CD4-positive, alpha-beta T cell treated with Interleukin-21 for 1 hour (primary cell): ENCODE measurements at places on chromosomes 2 and 18.

DNA sequence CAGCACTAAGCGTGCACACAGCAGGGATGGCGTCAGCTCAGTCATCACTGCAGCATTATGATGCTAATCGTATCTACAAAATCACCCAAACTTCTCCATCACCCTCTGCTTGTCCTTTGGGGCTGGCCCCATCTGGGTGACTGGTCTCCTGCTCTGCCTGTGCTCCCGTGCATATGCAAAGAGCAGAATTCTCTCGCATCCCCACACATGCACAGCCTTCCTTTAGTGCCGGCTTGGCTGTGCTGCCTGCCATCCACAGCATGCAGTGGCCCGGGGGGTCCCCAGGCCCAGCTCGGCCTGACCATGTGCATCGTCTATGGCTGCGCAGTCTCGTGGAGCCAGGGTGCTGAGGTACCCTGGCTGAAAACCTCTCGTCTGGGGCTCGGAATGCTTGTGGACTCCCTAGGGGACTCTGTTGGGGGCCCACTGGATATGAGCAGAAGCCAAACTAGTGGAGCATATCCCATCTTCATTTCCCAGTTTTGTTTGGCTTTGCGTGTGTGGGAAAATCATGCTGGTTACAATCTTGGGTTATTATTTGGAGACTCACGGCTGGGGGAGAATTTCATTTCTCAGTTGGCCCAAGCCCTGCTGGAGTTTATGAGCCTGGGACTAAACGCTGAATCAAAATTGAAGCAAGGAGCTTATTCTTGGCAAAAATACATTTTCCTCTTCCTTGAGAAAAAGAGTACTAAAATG is 70.9 kb upstream of the HS6ST1 start:
- no peak for DNase-seq

GRCh38 chr2:27296481-27296880 is 11.8 kb downstream of the UCN start:
- DNase-seq = no peak

DNA sequence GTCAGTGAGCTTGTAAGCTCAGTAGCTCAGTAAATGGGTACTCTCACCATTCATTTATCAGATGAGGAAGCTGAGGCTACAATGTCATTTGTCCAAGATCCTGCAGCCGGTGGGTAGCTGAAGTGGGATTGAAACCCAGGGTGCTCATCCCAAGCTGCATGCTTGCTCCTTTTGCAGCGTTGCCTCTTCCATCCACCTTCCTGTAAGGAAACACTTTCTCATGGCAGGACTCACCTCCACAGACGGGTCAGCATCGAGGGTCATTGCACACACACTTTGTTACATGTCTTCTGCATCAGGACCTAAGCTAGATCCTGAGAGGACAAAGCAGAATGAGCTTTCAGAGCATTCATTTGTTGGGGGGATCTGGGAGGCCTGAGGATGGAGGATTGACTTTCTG is 60.7 kb downstream of the ACOXL start:
- DNase-seq = no peak

DNA sequence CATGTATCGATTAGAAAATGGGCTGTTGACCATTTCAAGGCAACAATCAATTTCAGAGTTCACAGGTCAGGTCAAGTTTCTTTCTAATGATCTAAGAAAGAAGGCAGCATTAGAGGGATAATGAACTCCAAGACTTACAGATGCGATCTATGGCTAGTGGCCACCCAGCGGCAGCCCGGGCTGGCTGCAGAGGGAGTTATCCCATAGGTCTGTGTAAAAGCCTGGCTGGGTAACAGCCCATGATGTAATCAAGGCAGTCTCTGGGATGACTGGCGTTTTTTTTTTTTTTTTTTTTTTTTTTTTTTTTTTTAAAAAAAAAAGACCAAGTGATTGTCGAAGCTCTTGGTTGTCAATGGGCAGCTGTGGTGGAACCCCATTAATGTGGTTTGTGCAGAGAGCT is 171.1 kb upstream of the SKOR2 start:
- no peak for DNase-seq

DNA sequence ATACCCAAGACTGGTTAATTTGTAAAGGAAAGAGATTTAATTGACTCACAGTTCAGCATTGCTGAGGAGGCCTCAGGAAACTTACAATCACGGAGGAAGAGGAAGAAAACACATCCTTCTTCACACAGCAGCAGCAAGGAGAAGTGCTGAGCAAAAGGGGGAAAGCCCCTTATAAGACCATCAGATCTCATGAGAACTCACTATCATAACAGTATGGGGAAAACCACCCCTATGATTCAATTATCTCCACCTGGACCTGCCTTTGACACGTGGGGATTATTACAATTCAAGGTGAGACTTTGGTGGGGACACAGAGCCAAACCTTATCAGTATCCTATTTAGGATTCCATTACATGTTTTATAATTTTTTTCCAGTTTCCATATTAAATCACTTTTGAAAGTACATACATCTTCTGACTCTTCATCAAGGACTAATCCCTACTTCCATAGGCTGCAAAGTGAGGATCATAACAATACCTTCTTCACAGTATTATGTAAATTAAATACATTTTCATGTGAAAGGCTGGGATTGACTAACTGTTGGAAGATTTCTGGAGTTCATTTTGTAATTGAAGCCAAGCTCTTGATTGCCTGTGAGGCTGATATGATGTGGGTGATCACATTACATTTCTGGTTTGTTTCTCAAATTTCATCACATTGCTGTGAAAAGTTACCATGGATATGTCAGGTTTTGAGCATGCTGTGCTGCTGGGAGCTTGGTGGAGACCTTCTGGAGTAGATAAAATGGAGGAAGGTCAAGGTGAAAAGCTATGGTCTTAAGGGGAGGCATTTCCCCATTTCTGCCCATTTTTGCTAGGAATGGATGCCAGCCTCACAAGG is 31.7 kb upstream of the CERS6 start:
- DNase-seq = no peak

GRCh38 chr2:207875473-207876212 is 105.9 kb upstream of the FZD5 start:
- DNase-seq = no peak

DNA sequence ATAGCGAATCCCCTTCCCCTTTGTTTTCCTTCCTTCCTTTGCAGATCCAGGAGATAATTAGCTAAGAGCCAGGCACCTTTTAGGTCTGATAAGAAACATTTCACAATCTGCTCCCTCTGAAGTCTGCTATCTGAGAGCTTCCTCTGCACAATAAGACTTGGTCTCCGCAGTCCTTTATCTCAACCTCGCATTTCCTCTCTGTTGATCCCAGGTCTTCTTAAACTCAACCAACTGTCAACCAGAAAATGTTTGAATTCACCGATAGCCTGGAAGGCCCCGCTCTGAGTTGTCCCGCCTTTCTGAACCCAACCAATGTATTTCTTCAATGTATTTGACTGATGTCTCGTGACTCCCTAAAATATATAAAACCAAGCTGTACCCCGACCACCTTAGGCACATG is 78.4 kb upstream of the CTDP1 start:
- DNase-seq = no peak

DNA sequence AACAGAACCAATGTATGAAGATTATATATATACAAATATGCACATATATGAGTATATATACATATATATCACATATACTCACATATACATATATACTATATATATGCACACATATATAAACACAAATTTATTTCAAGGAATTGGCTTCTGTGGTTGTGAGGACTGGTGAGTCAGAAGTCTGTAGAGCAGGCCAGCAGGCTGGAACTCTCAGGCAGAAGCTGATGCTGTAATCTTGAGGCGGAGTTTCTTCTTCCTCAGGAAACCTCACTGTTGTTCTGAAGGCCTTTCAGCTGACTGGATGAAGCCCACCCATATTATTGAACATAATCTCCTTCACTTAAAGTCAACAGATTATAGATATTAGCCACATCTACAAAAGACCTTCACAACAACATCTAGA is 143.9 kb upstream of the CREB1 start:
- DNase-seq = no peak

DNA sequence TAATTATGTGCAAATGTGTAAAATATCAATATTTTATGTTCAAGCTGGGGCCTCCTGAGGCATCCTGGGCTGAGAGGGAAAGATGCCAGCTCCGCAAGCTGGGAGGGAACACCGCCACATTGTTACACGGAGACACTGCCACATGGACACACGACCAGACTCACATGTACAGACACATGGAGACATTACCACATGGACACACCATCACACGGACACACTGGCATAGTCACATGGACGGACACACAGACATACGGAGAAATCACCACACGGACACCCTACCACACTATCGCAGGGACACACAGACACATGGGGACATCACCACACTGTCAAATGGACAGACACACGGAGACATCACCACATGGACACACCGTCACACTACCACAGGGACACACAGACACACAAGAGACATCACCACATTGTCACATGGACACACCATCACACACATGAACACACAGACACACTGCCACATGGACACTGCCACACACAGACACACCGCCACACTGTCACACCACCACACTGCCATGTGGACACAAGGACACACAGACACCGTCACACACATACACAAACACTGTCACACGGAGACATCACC is 117.6 kb downstream of the CCDC74A start:
- no peak for DNase-seq

DNA sequence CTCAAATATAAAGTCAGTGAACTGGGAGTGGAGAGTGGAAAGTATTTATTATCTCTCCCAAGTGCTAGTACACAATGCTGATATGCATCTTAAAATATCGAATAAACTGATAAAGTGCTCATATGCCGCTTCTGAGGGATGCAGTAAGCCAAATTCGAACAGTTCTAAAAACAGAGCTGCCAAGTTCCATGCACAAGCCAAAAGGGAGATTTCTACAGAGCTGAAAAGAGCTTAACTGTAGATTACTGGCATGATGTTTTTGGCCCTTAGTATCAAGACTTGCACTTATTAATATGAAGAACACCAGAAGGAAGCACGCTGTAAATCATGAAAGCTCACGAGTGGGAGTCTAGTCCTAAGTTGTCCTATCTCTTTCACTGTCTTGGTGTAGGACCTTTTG is 7.9 kb downstream of the TMEFF2 start:
- no peak for DNase-seq

DNA sequence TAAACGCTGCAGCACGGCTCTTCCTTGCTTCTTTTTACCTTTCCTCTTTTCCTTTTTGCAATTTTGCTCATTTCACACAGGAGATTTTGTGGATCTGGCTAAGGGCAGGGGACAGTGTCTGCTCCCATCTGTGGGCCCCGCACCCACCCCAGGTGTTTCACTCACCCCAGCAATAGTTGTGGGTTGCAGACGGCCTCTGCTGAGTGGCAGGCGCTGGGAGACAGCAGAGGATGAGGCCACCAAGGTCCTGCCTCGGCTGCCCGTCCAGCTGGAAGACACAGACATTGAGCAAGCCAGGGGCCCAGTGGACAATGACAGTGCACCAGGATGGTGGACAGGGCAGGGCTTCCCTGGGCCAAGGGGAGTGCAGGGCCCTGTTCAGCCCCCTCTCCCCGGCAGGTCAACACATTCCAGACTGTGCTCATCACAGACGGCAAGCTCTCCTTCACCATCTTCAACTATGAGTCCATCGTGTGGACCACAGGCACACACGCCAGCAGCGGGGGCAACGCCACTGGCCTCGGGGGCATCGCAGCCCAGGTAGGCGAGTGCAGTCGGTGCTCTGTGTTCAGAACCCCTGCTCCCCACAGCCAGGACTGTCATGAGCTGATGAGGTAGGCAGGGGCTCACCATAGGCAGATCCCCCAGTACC is 35.0 kb downstream of the SNED1 start:
- no peak for DNase-seq

DNA sequence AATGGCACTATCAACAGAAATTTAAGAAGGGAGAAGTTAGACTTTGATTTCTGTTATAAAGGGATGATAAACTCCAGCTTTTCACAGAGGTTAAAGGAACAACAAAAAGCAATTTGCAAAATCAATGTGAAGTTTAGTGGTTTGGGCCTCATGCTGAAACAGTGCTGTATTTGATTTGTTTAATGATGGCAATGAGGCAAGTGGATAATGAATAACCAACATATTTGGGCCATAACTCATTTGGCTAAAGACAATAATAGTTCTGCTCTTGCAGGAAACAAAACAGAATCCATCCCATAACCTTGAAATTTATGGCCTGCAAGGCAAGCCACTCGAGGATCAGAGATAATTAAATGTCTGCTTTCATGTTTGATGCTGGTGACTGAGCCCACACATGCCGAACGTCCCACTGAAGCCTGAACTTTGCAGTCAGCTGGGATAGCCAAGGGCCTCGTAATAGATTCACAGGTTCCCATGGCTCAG is 56.5 kb downstream of the TPGS2 start:
- DNase-seq = no peak

GRCh38 chr2:129379411-129379810 is 600.1 kb upstream of the RAB6C start:
- DNase-seq = no peak

DNA sequence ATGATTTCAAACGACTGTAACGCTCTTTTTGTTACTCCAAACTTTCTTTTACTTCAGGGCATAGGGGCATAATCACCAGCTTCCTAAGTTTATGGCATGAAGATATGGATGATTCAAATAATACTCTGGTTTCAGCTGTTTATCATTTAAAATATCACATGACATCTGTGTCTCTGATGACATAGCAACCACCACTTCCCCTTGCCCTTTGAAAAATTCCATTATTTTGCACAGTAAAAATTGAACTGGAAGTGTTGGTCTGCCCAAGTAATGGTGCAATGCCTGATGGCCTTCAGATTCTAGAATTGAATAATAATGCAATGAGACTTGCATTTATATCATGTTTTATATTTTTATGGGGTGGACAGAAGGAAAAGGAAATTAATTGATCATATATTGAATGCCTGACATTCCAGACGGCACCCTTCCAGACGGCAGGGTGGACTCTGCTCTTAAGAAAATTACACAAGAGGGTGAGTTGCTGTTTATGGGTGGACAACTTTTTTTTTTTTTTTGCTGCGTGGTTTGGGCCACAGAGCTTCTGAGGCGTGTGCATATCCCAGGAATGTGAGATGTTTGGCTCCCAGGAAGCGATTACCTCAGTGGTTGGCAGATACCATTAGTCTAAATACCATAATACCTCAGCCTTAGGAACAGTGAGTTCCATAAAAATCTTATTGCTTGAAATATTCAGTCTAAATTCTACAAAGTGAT is 101.7 kb upstream of the ZNF521 start:
- DNase-seq = no peak

- DNase-seq = no peak
These were observed 16.2 kb upstream of the DGKD start for GRCh38 chr2:233338046-233338445.

DNA sequence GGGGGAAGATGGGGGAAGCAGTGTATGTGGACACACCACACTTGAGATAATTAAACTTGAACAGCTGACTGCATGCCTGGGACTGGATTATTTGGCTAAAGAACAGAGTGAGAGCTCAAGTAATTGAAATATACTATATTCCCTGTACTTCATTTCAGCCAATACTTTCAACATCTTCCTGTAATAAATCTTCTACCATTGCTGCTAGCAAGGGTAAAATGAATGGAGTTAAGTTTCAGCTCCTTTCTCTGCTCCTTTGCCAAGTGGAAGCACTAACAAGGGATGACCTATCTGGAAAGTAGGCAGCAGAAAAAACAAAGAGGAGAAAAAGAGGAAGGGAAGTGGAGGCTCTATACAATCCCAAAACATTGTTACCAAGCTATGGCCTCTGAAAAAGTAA is 50.9 kb downstream of the MMADHC start:
- DNase-seq = no peak
